ENCODE measurements at places on chromosomes 13 and 19.

DNA sequence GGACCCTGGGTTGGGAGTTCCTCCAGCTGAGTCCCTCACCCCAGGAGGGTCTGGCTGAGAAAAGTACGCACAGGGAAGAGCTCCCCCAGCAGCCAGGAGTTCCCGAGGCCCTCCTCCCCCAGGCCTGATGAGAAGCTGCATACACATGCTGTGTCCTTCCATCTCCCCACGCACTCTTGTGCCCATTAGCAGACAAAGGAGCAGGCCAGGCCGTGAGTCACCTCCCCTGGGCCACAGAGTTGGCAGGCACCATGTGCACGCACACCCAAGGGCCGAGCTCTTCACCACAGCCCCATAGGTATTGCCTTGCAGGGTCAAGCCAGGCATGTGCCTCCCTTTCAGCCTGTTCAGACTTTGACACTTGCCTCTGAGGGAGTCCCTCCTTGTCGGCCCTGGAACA is 17.5 kb downstream of the MAU2 start:
- no peak for DNase-seq

- DNase-seq = no peak
Observed at GRCh38 chr19:19081642-19082151, 17.9 kb downstream of the SLC25A42 start.

- no peak for DNase-seq
Observed at GRCh38 chr19:35487656-35488182, 2.5 kb downstream of the KRTDAP start.

GRCh38 chr19:9801976-9802375 is 16.9 kb downstream of the FBXL12 start:
- DNase-seq = no peak

- peak; percentile 72 for DNase-seq
Observed at GRCh38 chr19:15449620-15450527, at the start of gene WIZ. Gene WIZ (minus strand): TSS chr19:15449956. CDS start chr19:15448307, 1,649 bp downstream.

- DNase-seq = no peak
Observed at GRCh38 chr13:49539313-49539712, 43.6 kb downstream of the PHF11 start.

GRCh38 chr13:104773775-104774174 is 1707.6 kb upstream of the SLC10A2 start:
- no peak for DNase-seq

Data from neural crest cell (in vitro differentiated cells).